ENCODE measurements at places on chromosomes 5 and 9.

DNA sequence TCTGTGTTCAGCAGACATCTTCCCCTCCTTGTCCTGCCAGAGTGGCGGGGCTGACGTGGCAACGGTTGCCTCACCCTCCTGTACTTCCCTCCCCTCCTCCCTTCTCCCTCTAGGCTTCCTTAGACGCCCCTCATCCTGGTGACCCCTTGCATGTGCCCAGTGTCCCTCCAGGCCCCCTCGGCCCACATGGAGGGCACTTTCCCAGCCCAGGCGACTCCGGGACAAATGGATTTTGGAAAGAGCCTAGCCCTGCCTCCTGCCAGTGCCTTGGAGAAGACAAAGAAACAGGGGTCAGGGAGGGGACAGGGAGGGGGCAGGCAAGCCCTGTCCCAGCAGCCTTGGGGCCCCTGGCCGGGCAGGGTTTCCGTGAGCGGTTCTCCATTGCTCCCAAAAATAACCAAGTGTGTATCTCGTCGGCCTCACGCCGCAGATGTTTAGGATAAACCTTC, 38.3 kb upstream of the NEURL1B start:
- peak; percentile 31 for DNase-seq

- DNase-seq, result no peak
Measured at GRCh38 chr5:77232574-77233358, 22.3 kb downstream of the PDE8B start.

- DNase-seq, result no peak
Measured at GRCh38 chr5:67181648-67182221, 14.9 kb downstream of the CD180 start.

- DNase-seq, result peak; percentile 74
Measured at GRCh38 chr9:95773053-95773418, 102.5 kb upstream of the ERCC6L2 start.

DNA sequence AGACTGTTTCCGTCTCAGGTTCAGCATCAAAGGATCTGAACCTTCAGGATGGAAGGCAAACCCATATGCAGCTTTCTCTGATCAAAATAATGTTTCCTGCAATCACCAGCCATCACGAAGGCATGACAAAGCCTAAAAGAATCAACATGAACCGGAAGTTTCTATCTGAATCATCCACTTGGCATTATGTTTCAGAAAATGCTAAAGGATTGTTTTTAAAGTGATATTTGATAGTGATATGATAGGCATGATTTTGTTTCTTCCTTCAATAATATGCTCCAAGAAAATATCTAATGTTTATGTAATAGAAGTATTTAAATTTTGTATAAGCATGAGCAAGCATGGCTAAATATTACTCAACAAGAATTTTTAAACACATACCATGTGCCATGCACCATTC, 219.6 kb downstream of the PLK2 start:
- DNase-seq, result peak; percentile 73

DNA sequence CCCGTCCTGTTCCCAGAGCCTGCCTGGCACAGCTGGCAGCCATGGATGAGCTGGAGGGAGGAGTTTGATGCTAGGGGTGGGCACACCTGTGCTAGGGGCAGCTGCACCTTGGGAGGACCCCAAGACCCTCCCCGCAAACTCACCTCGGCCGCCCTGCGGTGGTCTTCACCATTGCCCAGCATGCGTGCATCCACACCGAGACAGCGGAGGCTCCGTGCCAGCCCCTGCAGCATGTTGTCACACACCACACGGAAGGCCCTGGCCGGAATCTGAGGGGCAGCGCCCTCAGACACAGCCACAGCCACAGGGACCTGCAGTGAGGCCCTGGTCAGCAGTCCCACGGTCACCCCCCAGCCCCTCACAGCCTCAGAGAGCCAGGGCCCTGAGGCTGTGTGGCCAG, 45.9 kb upstream of the NRARP start:
- no peak for DNase-seq

DNA sequence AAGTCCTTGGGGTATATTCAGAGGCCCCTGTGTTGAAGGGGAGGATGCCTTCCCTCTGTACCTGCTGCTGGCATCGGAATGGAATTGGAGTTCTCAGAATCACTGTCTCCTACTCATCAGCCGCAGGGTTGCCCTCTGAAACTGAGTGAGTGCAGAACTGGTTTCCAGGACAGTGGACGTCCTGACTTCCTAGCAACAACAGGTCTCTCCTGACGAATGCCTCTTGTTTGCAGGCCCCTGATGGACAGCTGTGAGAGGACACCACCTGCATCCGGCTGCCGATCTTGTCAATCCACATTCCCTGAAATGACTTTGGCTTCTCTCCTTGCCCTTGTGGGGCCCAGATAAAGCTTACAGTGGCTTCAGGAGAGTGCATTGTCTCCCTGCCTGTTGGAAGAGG, 274.5 kb downstream of the NSG2 start:
- DNase-seq, result no peak

DNA sequence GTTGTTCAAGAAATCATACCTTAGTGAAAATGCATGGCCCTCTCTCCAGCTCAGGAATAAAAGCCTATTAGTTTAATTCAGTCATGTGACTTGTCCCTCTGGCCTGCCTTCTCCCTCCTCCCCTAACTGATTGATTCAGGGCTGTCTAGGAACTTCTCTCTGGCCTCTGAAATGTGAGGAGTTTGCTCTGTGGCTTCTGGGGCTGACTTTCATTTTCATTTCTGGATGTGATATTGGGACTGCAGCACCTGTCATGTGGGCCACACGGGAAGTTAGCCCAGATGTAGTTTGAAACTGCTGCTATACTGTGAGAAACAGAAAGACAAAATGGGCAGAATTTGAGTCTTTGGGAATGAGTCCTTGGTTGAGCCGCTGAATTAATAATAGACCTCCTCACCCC, 44.8 kb downstream of the PARP8 start:
- DNase-seq, result no peak

- no peak for DNase-seq
Measured at GRCh38 chr5:169993485-169993790, 13.1 kb upstream of the INSYN2B start.

DNA sequence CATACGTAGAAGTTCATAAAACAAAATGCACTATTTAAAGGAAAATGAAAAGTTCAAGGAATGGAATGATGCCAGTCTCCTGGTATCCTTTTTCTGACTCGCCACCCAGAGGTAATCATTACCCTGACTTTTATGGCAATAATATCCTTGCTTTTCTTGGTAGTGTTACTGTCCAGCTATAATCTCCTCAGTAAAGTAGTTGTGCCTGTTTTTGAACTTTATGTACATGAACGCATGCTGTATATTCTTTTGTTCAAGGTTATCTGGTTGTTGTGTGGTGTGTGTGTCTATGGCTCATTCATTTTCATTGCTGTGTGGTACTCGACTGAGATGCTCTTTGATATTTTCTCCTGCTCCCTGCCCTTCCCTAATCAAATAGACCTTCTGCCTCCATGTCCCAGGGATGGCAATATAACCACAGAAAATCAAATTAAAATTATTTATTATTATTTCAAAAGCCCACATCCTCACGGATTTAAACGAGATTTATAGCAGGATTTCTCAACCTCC, 29.2 kb upstream of the FBP1 start:
- DNase-seq, result no peak

DNA sequence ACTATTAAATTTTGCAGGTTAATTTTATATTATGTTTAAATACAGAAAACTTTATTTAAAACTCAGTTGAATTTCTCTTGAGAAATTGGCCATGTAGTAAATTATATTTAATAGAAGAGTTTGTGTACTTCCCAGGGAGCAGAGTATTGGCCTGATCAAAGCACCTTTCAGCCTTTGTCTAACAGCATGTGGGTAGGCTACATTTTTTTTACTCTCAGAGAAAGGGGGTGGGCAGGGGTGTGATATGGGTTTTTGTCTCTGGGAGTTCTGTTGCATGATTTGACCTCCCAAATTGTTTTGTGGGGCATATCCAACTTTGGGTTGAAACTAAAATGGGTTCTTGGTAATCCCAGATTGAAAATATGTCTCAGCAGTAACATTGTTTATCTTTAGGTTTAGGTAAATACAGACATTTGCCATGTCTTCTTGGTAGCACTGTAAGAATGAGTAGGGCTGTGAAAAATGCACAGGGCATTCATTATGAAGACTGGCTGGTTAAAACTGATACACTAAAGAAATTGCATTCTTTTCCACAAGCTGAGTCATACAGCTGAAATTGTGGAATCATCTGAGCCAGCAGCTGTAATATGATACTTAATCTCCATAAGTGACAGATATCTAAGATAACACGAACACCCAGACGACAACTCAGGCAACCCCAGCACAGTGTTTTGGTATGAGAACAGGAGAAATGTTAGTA, 75.4 kb upstream of the CDKN2B start:
- peak; percentile 96 for DNase-seq

DNA sequence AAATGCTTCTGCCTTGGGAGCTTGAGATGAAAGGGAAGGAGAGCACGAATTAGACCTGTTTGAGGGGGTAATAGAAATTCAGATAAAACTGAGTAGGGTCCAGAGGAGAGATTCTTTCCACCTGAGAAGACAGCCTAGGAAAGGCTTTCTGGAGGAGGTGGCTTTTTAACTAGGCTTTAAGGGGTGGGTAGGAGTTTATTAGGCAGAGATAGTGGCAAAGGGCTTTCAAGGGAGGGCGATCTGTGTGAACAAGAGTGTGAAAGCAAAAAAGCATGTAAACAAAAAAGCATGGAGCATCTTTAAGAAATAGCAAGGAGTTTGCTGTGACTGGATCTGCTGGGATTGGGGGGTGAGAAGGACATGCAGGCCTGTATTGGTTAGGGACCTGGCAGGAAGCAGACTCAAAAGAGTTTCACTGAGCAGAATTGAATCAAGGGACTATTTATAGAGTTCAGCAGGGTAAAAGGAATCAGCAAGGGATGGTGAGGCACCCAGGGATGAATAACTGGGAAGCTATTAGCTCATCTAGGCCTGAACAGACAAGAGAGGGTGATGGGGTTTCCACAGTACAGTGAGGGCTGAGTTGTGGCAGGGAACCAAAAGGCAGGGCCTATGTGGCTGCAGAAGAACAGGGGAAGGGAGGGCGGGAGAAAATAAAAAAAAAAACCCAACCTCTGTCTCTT, 18.8 kb downstream of the SLC1A1 start:
- peak; percentile 86 for DNase-seq

DNA sequence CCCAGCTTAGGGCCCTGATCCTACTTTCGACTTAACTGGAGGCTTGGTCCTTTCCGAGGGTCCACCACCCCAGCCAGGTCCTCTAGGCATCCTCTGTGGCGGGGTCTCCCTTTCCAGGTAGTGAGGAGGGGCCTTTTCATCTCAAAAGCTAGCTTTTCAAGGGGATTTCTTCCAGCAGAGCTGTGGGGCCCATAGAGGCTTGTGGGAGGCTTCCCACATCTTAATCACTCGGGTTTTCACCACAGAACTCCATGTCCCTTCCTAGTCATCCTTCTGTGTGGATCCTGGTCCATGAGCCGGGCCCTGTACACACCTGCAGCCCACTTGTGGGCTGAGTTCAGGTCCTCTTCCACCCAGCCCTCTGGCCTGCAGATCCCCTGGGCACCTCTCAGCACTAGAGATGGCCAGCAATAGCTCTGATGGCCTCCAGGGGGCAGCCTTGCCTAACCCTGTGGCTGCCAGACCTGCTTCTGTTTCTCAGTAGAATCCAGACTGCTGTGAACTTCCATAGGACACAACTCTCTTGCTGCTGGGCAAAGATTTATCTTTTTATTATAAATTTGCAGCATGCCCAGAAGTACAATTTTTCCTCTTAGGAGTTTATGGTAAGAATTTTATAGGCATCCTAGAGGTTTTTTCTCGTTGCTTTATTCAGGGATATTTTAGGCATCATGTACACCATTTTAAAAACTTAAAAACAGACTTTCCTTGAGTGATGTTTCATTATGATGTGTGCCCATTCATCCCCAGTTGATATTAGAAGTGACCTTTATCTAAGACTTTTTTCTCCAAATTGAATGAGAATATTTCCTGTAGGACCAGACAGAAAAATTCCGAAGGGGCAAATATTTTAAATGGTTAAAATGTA, 208.9 kb downstream of the TRIO start:
- DNase-seq, result peak; percentile 53

- no peak for DNase-seq
Measured at GRCh38 chr5:157598350-157598936, 22.9 kb upstream of the ADAM19 start.

All from fibroblast of skin of right quadriceps (primary cell).